ENCODE measurements at places on chromosomes 5 and 9.

- peak; percentile 67 for DNase-seq
These were observed 70.0 kb downstream of the KLHL3 start for GRCh38 chr5:137665678-137666460.

DNA sequence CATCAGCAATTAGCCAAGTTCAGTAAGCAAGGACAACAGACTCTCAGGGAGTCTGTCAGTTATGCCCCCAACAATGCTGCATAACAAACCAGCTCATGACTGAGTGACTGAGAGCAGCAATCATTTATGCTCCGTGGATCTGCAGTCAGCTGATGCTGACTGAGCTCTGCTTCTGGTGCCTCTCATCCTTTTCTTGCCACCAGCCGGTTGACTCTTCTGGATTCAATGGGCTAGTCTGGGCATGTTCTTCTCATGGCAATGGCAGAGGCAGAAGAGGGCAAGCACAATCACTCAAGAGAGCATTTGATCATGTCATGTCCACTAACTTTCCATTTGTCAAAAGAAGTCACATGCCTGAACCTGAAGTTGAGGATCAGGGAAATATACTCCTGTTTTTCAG is 157.0 kb upstream of the NTRK2 start:
- no peak for DNase-seq

DNA sequence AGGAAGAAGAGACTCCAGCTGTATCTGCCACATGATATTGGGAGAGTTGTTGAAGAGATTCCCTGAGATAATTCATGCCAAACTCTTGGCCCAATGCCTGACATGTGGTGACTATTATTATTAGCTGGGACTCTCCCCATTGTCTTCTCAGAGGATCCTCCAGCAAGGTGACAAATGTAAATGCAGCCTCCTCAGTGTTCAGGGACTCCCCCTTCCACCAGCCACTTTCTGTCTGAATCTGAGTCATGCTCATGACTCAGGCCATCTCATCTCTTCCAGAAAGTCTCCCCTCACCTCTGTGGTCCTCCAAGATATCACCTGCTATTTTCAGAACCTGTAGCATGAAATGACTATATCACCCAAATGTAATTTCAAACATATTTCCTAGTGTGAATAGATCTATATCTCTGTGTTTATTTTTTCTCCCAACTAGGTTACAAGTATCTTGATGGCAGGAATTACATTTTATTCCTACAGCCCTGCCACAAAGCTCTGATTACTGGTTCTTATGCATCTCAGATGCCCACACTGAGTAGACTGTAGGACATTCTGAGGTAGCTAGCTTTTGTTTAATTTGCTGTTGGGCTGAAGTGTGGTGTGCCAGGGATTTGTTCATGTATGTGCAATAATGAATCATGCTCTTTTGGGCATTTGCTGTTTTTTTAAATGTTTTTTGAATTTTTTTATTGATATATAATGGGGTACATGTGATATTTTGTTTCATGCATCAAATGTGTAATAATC is 126.6 kb upstream of the IL12B start:
- DNase-seq, result peak; percentile 83

- no peak for DNase-seq
These were observed 4.2 kb downstream of the NMUR2 start for GRCh38 chr5:152400846-152401245.

DNA sequence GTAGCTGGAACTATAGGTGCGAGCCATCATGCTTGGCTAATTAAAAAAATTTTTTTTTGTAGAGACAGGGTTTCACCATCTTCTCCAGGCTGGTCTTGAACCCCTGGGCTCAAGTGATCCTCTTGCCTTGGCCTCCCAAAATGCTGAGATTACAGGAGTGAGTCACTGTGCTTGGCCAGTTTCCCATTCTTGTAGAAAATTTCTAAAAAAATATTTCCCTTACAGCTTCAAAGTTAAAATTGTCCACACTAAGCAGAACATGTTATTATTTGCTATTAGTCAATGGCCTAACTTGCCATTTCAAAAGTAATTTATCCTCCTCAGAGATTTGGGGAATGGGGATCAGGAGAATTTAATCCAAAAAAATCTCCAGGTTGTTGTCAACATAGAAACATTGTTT is 40.1 kb downstream of the SLC38A9 start:
- no peak for DNase-seq

All from activated T-cell treated with anti-CD3 and anti-CD28 coated beads, Interleukin-2, amount 50 U/mL, for 72 hours (primary cell).